ENCODE measurements at places on chromosomes 1 and 21.
A peak's percentile ranks its signal among the peaks of the same experiment; 100 is the strongest.

- DNase-seq, result no peak
These were observed 13.7 kb upstream of the MIIP start for GRCh38 chr1:12005488-12006166.

- DNase-seq, result no peak
These were observed 661.6 kb upstream of the PKN2 start for GRCh38 chr1:88022516-88022915.

GRCh38 chr1:31577515-31578192 lies 1.3 kb downstream of the TINAGL1 start:
- no peak for DNase-seq

DNA sequence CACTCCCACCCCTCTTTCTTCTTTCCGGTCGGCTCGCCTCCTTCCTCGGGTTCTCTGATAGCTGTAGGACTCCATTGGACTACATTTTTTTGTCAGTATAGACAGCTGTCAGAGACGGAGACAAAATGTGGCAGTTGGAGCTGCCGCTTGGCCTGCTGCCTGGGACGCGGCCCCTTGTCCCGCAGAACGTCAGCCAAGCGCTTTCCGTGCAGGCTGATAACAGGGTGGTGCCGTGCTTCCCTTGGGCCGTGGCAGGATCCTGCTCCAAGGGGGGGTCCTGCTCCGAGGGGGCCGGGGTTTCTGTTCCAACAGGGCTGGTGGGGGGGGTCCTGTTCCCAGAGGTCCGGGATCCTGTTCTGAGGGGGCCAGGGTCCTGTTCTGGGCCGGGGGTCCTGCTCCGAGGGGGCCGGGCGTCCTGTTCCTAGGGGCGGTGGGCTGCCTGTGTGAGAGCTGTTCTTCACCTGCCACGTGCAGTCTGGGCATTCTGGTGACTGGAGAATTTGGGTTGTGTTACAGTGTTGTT lies 4.9 kb downstream of the SKI start:
- DNase-seq, result peak; percentile 10

GRCh38 chr1:36883315-36883949 lies 150.9 kb downstream of the GRIK3 start:
- no peak for DNase-seq

- DNase-seq, result no peak
These were observed 62.1 kb downstream of the PLPPR4 start for GRCh38 chr1:99326215-99326949.

- DNase-seq, result no peak
These were observed 12.5 kb upstream of the SPATC1L start for GRCh38 chr21:46196733-46197132.

All from mesenchymal stem cell (in vitro differentiated cells and primary cell).